Cortex of kidney (tissue), 1 donor: ENCODE measurements at places on chromosomes 4 and X.

- DNase-seq = no peak
These were observed 150.3 kb downstream of the FBXW7 start for GRCh38 chr4:152385551-152385950.

GRCh38 chr4:7677799-7678301 is 243.1 kb upstream of the PSAPL1 start:
- DNase-seq = no peak

DNA sequence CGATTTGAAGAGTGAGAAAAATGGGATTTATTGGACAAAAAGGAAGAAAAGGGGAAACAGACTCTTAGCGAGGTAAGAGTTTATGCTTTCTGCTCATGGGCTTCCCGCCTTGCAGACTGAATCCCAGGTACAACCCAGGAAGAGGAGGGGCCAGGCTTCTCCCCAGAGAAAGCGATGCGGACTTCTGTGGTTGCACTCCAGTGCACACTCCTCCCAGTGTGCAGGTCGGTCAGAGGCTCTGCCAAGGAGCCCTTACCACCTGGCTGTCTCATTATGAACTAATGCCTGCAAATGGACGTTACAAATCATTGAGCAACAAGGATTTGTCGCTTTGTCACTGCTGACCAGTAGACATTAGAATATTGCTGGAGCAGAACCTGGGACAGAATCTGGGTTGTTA is 39.9 kb upstream of the GLRA2 start:
- no peak for DNase-seq

GRCh38 chrX:12488771-12489170 is 302.4 kb upstream of the PRPS2 start:
- no peak for DNase-seq

DNA sequence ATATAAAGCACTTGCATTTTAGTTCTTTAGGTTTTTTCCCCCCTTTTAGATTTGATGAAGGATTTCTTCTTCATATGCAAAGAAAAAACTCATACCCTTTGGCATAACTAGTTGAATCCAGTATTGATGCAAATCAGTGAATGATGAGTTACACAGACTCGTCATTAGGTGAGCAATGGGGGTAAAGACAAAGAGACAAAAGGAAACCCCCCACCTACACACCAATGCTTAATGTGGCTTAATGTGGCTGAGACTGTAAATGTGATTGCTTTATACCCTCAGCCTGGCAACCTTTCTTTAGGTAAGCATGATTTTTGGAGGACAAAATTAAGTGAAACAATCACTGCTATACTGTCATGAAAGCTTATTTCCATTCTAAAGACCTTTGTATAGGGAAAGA is 39.5 kb downstream of the CD40LG start:
- DNase-seq = no peak

GRCh38 chr4:112213091-112213490 is 18.5 kb upstream of the AP1AR start:
- no peak for DNase-seq

GRCh38 chr4:185657183-185657582 is 121.9 kb upstream of the PDLIM3 start:
- DNase-seq = no peak

DNA sequence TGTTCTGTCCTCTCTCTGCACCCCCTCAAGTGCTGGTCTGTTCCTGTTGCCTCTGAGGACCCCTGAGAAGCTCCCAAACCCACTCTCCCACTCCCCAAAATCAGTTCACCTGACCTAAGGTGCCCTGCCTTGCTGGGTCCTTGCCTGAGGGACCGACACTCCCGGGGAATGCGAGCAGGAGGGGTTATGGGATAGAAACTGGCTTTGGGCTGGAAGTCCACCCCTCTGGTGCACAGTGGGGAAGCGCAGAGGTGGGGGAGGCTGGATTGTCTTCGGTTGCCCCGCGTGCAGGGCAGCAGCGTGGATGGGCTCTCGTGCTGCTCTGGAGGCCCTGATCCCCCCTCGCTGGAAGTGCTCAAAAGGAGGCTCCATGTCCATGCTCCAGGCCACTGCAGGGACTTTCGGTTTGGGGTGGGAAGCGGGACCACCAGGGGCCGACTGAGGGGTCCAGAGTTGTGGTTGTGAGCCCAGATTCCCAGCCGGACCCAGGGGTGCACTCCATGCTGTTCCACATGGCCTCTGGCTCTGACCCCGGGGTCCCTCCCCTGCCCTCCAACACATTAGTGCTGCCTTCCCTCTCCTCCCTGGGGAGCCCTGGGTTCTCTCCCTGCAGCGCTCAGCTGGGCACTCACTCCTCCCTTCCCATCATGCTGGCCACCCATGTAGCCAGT is 7.6 kb downstream of the SORCS2 start:
- no peak for DNase-seq

GRCh38 chr4:27057662-27058061 is 197.0 kb downstream of the STIM2 start:
- no peak for DNase-seq

DNA sequence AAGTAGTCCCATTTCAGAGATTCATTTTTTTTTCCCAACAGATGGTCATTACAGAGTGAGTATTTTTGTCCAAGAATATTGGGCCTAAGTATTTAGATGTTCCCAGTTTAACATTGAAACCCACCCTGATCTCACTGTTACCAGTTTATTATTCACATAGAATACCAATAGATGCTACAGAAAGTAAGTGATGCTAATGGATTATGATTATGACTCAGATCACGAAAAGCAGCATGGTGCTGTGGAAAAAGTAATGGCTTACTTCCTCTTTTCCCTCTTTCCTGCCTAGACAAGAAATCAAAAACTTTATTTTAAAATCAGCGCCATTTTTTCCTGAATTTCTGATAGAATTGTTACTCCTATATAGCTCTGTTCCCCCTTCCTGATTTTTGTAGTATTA is 51.9 kb downstream of the GSPT2 start:
- DNase-seq = no peak

DNA sequence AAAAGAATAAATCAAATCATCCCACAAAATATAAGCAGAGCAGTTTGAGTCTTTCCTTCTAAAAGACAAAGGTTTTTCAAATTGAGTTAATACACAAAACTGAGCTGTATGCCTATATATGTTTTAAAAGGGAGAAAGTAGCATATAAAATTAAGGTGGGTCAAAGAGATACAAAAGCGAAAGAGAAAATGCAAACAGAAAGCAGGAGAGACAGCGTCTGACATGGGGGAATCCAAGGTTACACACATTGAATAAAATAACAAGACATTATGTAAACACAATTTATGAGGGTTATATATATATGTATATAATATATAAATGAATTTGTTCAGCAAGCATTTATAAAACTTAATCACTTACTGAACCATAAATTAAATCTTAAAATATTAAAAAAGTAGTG is 276.1 kb upstream of the LCORL start:
- no peak for DNase-seq

DNA sequence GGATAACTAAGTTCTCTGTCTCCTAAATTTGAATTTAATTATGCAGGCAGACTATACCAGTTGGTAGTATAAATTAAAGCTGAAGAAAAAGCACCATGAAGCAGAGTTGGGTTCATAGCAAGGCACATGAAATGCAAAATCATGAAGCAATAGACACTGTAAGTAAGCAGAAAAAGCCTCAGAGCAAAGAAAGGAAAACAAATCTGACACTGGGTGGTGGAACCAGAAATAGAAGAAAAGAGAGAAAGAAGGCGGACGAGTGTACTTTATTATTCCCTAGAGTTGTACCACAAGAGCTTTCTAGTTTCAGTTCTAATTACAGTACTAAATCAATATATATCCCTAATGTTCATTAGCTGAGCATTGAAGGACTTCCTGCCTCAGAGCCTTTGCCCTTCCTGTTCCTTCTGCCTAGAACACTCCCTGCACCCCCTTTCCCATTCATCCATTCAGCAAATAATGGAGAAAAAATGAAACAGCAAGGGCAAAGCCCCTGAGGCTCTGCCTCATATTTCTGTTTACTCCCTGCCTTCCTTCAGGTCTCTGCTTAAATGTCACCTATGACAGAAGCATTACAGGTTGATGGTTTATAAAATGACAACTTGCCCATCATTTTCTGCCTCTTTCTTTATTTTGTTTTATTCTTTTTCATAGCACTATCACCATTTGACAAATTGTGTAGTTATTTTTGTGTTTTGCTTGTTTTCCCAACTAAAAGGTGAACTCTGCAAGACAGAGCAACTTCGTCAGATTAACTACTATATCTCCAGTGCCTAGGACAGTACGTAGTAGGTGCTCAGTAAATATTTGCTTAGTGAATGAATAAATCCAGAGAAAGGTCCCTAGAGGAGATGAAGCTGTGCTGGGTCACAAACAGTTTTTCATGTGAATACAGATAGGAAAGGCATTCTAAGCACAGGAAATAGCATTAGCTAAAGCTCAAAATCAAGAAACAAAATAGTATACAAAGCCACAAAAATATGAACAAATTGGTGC is 154.0 kb upstream of the RASGEF1B start:
- no peak for DNase-seq

GRCh38 chr4:152100379-152101201 is 339.8 kb upstream of the GATB start:
- no peak for DNase-seq

DNA sequence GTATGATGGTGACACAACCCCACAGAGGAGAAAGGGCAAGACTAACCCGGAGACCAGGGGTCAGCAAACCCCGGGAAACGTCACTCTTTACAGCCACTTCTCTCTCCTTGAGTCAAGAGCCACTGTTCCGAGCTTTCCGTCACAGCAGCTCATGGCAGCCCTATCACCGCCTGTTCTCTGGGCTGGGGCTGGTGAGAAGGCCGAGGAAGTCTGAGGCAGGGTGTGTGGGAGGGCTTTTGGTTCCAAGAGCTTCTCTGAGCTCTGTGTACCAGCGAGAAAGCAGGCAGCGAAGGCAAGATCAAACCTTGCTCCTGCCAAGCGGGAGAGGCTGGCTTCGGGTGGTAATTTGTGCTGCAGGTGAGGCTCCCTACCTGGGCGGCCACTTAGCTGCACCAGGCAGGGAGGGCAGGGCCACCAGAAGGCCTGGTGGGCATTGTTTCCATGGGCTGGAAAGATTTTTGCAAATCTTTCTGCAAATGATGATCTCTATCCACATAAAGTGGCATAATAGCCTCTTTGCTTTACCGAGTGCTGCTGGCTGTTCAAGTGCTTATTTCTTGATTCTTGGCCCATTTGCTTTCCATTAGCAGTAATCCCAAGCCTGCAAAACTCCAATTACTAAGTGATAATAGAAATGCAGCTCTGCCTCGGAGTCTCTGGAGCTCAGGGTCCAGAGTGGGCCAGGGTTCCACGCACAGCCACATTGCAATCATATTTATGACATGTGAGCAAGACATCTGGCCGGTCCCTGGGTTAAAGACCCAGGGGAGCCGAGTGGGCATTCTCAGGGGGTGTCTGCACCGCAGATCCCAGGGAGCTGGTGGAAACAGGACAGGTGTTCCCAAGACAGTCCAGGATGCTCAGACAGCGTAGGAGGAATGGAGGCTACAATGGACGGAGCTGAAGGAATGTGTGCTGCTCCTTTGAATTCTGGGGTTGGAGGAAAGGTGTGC is 41.5 kb downstream of the DCTD start:
- no peak for DNase-seq

DNA sequence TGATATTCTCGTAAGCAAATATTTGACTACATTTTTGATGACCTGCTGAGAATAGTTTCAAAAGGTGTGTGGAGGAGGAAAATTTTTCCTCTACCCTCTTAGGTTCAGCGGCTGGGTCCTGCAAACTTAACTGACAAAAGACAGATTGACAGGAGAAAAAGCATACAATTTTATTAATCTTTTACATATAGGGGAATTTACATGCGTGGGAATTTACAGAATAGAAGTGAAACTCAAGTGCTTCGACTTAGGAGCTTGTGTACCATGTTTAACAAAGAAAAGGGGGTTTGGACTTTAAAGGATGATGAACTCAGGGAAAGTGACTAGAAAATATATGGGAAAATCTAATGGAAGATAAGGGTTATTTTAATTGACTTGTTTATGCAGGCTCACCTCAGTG is 2.5 kb downstream of the HERC6 start:
- DNase-seq = no peak

GRCh38 chr4:172721659-172722058 is 447.0 kb upstream of the GALNT7 start:
- DNase-seq = no peak

GRCh38 chrX:136954930-136955329 is 74.4 kb upstream of the RBMX start:
- DNase-seq = no peak

GRCh38 chr4:102665527-102665926 is 95.2 kb downstream of the MANBA start:
- no peak for DNase-seq

GRCh38 chr4:124641715-124642381 is 70.7 kb downstream of the ANKRD50 start:
- no peak for DNase-seq
